Right hindlimb (tissue), 1 donor: ENCODE measurements at places on chromosomes 12 and 14.

GRCh38 chr14:76235628-76236027 lies 83.9 kb downstream of the GPATCH2L start:
- no peak for DNase-seq

GRCh38 chr14:29927376-29928116 lies at the start of gene PRKD1:
TSS of gene PRKD1 (minus strand) at chr14:29927847.
- DNase-seq = peak; percentile 87

DNA sequence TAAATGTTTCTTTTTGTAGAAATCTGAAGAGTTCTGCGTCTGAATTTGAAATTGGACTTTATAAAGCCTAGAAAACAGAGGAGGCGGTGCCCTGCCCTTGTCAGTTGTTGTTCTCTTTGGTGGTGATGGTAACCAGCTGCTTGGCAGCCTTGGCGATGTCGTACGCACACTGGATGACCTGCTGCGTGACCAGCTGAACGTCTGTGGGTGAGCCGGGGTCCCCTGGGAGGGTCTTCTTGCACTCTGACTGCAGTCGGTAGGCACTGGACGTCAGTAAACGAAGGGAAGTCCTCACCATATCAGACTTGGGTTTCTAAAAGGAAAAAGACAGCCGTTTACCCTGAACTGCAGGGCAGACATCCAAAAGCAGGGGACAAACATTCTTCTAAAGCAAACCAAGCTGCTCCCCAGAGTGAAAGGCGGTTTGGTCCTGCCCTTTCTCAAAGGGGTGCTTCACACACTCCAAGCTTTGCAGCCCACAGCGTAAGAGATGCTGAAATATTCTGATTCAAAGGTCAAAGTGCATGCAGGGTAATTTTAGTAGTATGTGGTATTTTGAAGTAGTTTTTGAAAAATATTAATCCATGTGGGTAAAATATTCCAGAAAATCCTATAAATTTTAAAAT lies 32.9 kb downstream of the TCHP start:
- DNase-seq = peak; percentile 47

DNA sequence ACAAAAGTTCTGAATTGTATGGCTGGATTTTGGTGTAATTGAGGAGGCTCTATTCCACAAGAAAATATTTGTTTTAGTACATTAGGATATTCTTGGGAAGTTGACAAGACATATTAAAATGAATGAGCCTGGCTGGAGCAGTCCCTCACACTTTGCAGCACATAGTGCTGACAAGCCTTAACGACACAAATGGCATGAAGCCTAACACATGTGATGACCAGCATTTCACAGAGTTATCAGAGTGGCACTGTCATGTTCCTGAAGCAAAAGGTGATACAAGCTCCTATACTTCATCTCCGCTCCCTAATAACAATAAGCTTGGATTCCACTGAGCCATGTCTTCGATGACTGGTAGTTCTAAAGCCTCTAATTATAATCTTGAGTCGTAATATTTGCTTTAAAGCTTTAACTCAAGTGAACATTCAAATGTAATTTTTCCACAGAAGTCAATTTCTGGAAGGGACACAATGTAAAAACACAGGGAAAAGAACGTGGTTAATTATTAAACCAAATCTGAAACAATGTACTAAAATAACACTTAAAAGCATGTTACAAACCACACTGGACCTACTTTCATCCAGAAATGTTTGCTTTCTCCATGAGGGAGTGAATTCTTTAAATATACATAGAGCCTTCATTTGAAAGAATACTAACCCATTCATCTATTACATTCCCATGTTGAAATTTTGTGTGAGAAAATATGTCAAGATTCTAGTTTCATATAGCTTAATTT lies 49.6 kb downstream of the GRIP1 start:
- no peak for DNase-seq

DNA sequence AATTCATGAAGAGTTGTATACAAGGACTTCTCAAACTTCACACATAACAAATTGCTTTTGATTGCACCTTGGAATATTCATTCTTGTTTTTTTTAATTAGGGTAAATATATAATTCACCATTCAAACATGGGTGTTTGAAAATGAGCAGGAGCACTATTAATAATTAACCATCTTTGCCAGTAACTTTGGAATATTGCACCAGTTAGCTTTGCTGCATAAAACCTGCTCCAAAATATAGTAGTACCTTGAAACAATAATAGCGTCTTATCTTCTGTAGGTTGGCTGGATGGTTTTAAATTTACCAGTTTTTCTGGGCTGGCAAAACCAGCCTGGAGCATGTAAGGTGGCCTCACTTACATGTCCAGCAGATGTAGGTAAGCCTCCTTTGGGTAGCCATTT lies 1112.4 kb downstream of the TRHDE start:
- no peak for DNase-seq

DNA sequence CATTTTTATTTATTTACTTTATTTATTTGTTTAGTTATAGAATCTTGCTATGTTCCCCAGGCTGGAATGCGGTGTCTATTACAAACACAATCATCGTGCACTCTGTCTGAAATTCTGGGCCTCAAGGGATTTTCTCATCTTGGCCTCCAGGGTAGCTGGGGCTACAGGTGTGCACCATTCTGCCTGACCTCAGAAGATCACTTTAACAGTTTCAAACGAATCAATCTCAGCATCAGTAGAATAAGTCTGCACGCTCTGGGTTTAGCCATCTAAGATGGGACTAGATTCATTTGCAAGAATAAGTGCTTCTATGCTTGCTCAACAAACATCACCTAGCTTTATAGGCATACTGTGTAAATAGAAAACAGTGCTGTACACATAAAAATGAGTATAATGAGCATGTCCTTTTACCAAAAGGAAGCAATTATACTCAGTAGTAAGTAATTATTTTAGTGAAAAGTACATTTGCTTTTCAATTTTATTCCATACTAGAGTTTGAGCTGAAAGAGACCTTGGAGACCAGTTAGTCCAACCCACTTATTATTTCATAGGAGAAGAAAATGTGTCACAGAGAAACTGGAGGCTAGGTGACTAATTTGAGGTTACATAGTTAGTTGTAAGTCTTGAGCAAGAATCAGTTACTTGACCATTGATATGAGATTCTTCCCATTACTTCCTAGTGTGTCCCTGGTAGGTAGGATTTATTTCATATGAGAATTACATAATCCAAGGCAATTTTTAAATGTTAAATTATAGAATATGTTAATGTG lies 456.5 kb upstream of the LMO3 start:
- no peak for DNase-seq

DNA sequence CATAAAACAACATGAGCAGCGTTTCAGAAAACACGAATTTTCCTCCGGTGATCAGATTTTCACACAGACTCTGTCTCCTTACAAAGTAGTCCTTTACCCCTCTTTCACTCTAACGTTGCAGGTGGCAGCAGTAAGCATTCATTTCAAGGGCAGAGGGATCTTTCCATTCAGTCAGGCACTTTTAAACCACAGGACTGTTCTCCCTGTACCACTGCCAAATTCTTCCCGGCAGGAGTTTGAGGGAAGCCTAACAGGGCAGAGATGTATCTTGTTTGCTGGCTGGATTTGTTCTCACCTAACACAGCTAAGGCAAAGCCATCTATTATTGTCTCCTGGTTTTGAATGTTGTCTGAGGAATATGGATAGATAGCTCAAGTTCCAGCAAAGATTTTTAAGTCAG lies 1187.3 kb upstream of the SEL1L start:
- peak; percentile 46 for DNase-seq

GRCh38 chr12:25052196-25052913 lies 103.5 kb upstream of the BCAT1 start:
- peak; percentile 18 for DNase-seq

DNA sequence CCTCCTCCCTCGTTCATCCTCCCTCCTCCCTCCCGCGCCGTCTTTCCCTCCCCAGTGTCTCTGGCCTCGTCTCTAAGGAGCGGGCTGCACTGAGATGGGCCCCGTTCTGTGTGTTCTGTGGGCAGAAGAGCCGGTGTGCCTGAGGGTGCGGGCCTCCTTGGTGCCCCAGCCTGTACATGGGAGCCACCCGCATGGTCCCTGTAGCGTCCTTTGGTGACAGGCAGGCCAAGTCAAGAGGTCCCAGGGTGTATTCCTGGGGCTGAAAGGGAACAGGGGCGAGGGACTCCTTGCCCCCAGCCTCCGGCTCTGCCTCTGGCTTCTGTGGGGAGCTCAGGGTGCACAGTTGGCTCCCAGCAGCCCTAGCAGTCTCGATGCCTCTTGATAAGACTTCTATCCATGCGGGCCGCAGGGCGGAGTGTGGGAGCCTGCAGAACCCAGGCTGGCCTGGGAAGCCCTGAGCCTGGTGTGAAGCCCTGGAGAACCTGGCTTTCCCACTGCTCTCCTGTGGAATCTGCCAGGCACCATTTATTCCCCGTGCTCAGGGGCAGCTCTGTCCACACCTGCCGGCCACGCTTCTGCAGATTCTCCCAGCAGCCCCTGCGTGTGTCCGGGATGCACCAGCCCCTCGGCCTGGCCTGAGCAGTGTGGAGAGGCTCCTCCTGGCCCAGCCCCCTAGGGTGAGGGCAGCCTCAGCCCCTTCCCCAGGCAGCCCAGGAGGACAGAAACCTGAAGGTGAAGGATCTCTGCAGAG lies 181.3 kb downstream of the KIF26A start:
- DNase-seq = no peak
